Activated gamma-delta T cell (primary cell): ENCODE measurements at places on chromosomes 6 and 20.

- no peak for DNase-seq
These were observed 203.2 kb upstream of the MAP3K7 start for GRCh38 chr6:90790058-90790457.

GRCh38 chr6:82030761-82031503, 216.6 kb downstream of the IBTK start:
- no peak for DNase-seq

DNA sequence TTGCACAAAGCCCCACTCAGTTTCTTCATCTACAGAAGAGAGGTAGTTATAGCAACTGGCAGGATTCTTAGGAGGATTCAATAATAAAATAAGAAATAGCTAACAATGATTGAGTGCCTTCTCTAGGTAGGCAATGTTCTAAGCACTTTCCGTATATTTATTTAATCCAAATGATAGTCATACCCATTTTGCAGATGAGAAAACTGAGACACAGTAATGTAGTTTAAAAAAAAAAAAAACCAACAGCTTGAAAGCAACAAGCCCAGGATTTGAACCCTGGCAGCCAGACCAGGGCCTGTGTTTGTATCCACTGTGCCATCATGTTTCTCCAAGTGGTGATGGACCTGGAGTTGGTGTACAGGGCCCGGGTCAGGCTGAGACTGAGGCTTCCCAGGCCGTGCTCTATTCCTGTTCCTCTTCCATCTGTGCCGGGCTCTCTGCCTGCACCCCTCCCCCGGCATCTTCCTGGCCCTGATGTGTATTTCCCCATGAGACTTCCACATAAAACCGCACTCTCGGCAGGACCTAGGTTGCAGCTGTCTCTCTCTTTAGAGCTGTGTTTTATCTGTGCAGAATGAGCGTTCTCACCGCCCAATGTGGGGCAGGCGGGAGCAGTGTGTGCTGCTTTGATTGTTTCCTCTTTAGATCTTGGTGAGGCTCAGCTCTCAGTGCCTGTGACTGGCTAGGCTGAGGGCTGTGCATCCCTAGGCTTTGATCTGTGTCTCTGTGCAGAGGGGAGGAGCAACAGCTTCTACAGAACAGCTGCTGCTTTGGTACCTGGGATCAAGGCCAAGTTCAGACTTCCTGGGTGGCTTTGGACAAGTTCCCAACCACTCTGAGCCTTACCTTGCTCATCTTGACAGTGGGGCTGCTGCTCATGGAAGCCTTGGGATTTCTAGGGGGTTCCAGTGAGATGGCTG, 49.5 kb downstream of the TOX2 start:
- no peak for DNase-seq

GRCh38 chr6:33906439-33906838, 102.6 kb upstream of the MLN start:
- DNase-seq: no peak

GRCh38 chr6:151285122-151285521, 45.4 kb downstream of the AKAP12 start:
- no peak for DNase-seq

DNA sequence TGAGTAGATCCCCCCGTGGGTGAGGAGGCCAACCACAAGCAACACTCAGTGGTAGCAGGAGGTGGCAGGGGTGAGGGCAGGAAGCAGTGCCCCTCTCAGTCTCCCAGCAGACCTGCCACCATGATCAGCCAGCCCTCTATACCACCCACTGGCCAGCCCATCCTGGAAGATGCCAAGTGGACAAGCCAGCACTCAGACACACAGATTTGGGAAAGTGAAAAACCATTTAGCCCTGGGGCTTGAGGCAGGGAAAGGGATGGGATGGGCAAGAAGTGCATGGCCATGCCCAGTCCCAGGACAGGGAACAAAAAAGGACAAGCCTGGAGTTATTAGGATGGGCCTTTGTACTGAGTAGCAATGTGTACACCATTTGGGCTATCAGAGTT, 76.9 kb downstream of the HFE start:
- no peak for DNase-seq

DNA sequence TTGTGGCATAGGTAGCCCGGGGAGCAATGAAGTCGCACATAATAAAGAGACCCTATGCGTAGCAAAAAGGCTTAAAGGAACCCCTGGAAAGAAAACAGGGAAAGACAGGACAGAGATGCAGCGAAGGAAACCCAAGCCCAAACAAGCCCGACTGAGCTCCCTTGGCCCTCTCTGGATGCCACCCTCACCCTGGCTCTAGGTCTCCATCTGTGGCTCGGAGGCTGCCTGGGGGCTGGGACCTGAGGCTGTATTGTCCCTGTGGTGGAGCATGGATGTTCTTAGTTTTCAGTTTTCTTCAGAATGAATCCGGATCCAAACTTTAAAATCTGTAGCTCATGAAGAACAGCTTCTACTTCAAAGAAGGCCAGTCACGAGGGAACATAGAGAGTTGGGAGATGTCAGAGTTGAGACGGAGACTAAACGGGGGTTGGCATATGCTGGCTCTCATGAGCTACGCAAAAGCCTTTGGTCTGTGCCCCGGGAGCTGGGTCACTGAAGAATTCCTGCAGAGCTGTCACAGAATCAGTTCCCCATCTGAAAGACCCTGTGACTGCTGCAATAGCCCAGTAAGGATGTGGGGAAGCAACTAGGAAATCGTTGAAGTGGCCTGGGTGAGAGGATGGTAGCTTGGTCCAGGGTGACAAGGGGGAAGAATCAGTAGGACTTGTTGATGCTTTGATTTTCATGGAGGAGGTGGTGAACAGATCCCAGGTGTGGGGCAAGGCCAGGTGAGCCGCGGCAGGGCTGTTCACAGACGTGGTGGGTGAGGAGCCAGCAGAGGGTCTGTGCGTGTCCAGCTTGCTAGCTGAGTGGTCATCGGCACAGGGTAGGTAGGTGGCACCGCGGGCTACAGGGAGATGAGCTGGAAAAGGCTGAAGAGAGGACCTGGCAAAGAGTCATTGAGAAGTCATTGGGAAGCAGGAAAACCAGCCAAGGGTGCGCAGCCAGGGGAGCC, 35.2 kb downstream of the SYNDIG1 start:
- no peak for DNase-seq

- no peak for DNase-seq
These were observed 119.0 kb upstream of the ZNF184 start for GRCh38 chr6:27591699-27592480.

- DNase-seq: no peak
These were observed 50.0 kb downstream of the SRC start for GRCh38 chr20:37395921-37396415.

GRCh38 chr6:159480471-159480870, 212.6 kb downstream of the SOD2 start:
- DNase-seq: no peak

GRCh38 chr6:14189074-14189473, 71.5 kb downstream of the CD83 start:
- no peak for DNase-seq

GRCh38 chr6:64325093-64325492, 689.5 kb downstream of the PHF3 start:
- no peak for DNase-seq

GRCh38 chr20:64137598-64138031, 26.6 kb upstream of the MYT1 start:
- no peak for DNase-seq

GRCh38 chr6:71706523-71706922, 179.8 kb upstream of the RIMS1 start:
- no peak for DNase-seq

GRCh38 chr6:99185525-99185924, 163.9 kb downstream of the FAXC start:
- no peak for DNase-seq

GRCh38 chr20:19137641-19138040, 74.8 kb upstream of the SLC24A3 start:
- DNase-seq: no peak

- no peak for DNase-seq
These were observed 19.0 kb upstream of the PTPN1 start for GRCh38 chr20:50491168-50491567.

DNA sequence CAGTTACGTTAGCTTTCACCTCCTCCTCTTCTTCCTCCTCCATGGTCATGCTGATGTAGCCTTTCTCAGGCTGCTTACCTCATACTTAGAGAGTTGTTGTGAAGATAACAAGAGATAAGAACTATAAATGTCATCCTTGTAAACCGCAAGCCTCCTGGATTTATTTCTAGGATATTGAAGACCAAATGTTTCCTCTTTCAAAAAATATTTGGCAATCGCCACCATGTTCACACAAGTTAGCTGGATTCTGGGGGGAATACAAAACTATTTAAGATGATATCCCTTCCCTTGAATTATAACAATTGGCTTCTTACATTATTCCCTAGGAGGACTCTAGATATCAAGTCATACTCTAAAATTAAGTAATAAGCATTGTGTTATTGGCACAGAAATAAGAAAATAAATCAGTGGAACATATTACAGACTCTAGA, 99.8 kb upstream of the PLEKHG1 start:
- no peak for DNase-seq

- no peak for DNase-seq
These were observed 253.4 kb downstream of the GMPR start for GRCh38 chr6:16491666-16492313.

- no peak for DNase-seq
These were observed 76.8 kb downstream of the AKAP7 start for GRCh38 chr6:131212024-131212423.

DNA sequence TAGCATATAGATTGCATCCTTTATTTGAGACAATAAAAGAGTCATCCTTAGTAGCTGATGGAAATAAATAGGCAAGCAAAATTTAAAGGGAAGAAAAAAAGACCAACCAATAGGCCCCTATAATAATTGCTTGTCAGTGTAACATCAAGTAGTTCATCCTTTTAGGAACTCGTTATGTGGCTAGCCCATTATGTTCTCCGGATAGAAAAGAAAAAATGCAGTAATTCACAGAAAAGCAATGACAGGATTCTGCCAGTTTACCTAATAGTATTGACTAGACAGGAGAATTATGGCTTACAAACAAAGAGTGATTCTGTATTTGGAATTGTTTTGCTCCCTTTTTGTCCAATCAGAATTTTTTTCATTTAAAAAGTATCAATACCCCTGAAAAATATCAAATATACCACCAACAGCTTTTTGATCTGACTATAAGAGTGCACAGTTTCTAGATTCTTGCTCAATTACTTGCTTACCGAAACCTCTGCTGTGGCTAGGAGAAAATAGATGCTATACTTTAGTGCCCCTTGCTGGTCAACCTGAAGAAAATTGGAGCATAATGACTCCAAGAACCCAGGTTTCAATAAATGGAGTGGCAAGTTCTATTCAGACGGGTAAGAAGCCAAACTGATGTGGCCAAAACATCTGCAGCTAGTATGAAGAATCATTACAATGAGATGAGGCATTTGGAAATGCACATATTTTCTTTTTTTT, 91.5 kb upstream of the SASH1 start:
- no peak for DNase-seq

DNA sequence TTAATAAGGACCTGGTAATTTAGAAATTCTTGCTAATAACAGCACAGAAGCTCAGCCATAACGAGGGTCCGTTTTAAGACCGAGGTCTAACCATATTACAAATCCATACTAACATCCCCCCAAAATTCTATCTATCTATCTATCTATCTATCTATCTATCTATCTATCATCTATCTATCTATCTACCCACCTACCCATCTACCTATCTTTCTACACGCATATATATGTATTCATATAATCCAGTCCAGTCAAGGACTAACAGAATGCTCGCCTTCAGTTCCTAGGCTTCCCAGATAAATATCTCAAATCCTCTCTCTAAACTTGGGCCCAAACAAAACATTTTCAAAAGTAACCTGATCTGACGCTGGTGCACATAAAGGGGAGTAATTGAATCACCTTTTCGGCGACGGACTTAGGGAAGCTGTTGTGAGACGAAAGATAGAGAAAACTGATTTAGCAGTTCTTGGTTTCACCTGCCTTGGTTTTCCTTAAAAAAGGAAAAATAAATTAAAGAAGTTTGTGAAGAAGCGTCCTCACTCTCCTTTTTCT, 14.5 kb downstream of the HMGN4 start:
- no peak for DNase-seq

- DNase-seq: no peak
These were observed 26.2 kb downstream of the ATXN1 start for GRCh38 chr6:16735014-16735413.

DNA sequence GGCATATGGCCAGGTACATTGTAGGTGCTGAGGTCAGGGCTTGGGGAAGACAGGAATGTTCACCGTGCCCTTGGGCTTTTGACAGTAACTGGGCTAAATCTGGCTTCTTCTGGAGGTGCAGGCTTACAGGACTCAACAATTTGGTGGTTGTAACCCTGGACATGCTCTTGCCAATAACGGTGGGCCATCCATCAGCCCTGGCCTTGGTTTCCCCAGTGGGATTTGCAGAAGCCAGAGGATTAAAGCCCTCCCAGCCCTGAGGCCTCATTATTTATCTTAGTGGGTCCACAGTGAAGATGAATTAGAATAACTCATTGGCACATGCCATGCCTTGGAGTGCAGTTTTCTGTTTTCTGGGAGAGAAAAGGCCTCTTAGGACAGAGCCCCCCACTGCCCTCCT, 44.0 kb downstream of the TOX2 start:
- no peak for DNase-seq

- no peak for DNase-seq
These were observed 4.2 kb downstream of the TM9SF4 start for GRCh38 chr20:32113591-32114260.

GRCh38 chr20:33676121-33676520, 1.9 kb upstream of the NECAB3 start:
- no peak for DNase-seq

GRCh38 chr6:86780923-86781322, 156.4 kb upstream of the HTR1E start:
- no peak for DNase-seq

GRCh38 chr6:125550892-125551291, 198.5 kb upstream of the HEY2 start:
- DNase-seq: no peak

- DNase-seq: no peak
These were observed 39.2 kb downstream of the TMEM242 start for GRCh38 chr6:157283900-157284737.

GRCh38 chr20:63768591-63769515, 29.3 kb downstream of the SLC2A4RG start:
- no peak for DNase-seq

- no peak for DNase-seq
These were observed 13.8 kb downstream of the RNASET2 start for GRCh38 chr6:166942393-166943168.
